ENCODE measurements at places on chromosomes 3 and 15.
A peak's percentile ranks its signal among the peaks of the same experiment; 100 is the strongest.

DNA sequence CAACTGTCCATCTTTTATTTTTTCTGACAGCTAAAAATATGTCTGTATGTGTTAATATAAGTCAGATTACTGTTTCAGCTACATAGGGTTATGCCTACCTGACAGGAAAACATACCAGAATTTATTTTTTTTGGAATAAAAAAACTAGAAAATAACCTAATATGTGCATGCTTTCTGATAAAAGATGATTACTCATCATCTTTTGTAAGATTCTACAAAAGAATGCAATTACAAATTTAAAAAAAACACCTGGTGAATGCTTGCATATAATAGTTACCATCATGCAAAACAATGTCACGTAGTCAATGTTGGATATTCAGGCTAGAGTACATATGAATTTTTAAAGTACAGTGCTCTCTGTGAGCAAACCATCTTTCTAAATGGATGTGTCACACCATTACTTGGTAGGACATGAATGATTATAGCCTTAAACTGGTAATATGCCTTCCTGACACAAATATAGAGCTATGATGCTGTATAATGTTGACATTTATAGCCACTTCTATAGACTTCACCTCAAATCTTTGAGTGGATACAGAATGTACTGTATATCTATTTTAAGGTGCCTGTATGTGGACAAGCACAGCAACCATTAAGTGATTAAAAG, 180.6 kb downstream of the EPHA3 start:
- no peak for DNase-seq

DNA sequence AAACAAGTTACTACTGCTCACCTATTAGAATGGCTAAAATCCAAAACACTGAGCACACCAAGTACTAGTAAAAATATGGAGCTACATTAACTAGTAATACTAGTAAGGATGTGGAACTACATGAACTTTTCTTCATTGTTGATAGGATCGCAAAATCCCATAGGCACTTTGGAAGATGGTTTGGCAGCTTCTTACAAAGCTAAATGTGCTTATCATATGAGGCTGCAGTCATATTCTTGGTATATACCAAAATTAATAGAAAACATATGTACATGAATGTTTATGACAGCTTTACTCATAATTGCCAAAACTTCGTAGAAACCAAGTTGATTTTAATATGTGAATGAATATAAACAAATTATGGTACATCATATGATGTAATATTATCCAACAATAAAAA, 366.8 kb upstream of the KCNMB2 start:
- DNase-seq, result no peak

DNA sequence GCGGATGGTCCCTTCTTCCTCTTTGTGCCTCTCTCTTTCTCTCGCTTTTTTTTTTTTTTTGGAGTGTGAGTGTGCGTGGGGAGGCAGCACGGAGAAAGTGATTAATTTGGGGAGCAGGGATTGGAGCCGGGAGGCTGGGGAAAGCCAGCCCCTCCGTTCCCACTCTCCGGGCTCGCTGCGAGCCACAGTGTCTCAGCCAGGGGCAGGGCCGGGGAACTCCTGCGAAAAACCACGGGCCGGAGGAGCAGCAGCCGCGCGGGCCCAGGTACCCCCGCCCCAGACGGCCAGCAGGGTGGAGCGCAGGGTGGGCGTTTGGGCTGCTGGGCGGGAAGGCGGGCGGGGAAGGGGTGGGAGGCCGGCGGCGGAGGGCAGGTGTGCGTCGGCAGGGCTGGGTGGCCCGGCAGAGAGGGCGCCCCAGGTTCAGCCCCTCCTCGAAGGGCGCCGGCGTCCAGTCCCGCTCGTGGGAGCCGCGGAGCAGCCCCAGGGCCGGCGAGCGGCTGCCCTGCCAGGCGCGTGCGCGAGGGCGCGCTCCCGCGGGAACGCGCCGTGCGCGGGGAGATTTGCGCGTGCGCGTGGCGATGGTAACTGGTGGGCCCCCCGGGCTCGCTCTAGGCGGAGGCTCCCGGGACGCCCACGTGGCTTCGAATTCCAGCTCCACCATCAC, 1.4 kb downstream of the CHL1 start:
- DNase-seq, result no peak

GRCh38 chr3:45787551-45787950, 8.8 kb downstream of the SLC6A20 start:
- no peak for DNase-seq

GRCh38 chr15:43538091-43538490, 20.7 kb downstream of the MAP1A start:
- no peak for DNase-seq

DNA sequence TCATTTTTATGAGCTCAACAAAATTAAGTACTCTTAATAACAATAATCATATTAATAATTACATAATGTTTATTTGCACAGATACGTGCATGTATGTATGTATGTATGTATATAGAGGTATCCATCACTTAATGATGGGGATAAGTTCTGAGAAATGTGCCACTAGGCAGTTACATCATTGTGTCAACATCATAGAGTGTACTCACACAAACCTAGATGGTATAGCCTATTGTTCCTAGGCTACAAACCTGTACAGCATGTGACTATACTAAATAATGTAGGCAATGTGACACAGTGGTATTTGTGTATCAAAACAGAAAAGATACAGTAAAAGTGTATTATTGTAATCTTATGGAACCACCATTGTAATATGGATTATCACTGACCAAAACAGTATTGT, 874.7 kb upstream of the GBE1 start:
- DNase-seq, result no peak

- no peak for DNase-seq
These were observed 11.8 kb downstream of the ZBTB47 start for GRCh38 chr3:42665050-42665878.

GRCh38 chr3:183375337-183375736, 53.1 kb downstream of the MCF2L2 start:
- DNase-seq, result no peak

GRCh38 chr3:175338775-175339535, 479.8 kb downstream of the NAALADL2 start:
- DNase-seq, result peak; percentile 47

- DNase-seq, result no peak
These were observed 20.7 kb downstream of the GRIP2 start for GRCh38 chr3:14519406-14519805.

DNA sequence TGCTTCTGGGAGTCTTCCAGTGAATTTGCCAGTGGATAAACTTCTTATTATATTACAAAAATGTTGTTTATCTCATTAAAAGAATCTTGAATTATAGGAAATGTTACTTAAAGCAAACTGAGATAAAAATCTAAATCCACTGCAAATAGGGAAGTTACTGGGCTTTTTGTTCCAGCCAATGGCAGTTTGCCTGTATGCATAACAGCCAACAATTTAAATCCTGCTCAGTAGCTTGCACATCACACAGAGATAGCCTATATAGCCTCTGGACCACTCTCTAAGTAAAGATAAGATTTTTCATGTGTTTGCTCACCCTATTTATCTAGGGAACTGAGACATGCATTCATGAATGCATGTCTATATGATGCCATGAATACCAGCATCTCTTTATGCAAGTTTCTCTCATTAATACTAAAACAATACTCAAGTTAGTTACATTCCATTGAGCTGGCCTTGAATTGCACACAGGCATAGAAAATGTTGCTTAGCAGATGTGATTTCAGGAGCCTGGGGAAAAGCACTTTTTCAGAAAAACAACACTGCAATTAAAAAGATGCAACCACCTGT, 92.1 kb upstream of the GPR149 start:
- DNase-seq, result no peak

DNA sequence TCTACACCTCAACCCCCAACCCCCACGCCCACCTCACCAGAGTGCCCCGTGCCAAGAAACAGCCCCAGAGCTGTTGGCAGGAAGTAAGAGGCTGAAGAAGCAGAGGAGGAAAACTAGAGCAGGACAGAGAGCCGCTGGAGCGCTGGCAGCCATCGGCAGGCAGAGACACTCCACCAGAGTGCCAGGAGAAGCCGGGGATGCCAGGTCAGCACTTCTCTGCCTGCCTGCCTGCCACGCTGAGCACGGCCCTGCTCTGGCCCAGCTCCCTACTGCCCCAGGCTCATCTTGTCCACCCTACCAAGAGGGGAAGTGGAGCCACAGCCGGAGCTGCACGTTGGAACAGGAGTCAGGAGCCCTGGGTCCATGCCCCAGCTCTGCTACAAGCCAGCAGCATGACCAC, 29.7 kb downstream of the CACNA2D2 start:
- no peak for DNase-seq

DNA sequence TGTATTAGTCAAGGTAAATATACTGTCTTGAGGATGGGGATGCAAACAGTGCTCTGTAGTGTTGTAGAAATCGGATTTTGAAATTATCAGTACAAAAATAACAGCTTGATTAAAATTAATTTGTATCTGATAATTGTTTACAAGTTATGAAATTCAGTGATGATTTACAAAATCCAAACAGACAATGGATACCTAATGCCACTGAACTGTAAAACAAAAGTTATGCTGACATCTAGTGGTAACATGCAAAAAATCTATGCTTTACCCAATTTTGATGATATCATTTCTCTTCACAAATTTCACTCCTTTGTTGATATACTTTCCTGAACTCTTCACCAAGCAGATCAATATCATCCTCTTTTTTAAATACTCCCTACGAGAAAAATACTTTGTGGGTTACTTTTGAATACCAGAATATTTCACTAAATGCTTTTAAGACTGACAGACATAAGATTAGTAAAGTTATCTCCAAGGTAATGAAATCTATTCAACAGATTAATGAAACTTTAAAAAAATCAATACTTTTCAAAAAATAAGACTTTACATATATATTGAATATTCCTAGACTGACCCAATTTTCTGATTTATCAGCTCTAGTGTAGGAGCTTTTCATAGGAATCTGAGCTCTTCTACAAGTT, 36.0 kb downstream of the MNS1 start:
- DNase-seq, result no peak

- peak; percentile 46 for DNase-seq
These were observed 6.9 kb downstream of the KIF7 start for GRCh38 chr15:89648106-89649012.

- no peak for DNase-seq
These were observed 19.3 kb downstream of the SLC51A start for GRCh38 chr3:196235452-196236122.

DNA sequence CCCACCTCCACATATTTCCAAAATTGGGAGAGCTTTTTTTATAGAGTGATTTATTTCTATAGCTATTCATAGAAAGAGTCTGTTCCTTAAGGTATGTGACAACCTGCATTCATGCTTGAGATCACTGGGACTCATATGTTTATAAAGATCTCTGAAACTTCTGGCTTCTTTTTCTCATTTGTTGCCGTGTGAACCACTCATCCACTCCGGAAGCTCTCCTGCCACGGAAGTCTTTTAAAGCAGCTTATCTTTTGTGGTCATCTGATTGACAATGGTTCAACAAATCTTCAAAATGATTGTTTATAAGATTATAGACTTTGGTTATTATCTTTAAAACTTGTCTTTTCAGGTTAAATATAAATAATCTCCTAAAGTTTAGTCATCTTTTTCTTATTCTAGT, 260.5 kb downstream of the C3orf38 start:
- no peak for DNase-seq

GRCh38 chr3:194675680-194676079, 3.7 kb upstream of the LSG1 start:
- no peak for DNase-seq

DNA sequence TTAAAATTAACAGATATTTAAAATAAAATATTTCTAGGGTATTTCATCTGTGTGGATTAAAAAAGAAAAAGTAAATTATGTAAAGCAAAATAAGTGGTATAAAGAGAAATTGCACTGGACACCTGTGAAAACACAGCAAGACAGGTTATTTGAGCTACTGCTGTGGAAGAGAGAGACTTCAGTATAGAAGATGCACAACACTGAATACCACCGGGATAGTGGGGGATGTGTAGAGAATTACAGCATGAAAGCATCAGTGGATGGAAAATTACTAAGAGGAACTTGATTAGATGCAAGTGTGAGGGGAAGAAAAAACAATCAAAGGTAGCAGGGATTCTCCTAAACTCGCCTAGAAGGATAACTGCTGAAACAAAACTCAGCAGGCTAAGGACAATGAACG, 1242.5 kb upstream of the GBE1 start:
- DNase-seq, result no peak

DNA sequence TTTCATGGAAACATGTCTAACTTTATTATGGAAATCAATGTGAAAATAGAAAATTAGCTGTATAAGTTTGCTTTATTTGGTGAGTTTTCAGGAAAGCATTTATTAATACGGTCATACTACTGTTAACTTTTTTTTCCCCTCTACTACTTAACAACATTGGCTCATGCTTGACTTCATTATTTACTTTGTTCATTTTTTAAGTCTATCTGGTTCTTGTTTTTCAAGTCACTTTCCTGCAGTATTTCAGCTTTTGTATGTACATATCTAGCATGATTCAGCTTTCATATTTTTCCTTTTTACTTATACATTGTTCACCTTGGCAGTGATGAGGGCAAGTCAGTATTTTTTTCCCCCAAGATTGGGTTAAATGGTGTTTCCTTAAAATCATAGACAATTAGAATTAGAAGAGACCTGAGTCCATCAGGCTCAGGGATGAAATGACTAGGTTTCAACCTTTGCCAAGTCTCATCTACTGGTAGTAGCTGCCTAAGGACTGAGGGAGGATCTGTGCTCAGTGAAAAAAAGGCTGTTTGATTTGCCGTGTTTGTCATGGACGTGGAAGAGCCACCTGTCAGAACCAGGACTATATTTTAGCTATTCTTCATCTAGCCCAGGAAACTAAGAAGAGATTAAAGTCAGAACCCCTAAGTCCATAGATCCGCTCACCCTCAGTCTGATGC, 15.4 kb downstream of the TMOD3 start:
- DNase-seq, result no peak

- no peak for DNase-seq
These were observed 1.3 kb upstream of the ITPR1 start for GRCh38 chr3:4491855-4492207.

DNA sequence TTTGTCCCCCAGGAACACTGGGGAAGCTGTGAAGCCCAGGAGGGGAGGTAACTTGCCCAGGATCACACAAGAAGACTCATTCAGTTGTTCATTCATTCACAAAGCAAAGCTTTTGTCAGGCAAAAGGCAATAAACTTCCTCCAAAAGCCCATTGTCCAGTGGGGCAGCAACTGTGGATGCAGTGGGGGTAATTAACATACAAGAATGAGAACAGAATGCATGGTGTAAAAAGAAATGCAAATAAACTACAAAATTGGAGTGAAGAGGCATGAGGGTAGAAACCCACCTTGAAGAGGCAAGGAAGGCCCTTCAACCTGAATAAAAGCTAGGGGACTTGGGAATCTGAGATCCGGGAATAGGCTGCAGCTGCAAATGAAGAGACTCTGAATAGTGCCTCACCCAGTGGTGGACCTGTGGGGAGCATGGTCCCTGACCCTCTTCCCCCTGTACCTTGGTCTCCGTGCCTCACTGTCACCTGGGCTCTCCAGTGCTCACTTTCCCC, 363.6 kb downstream of the CLSTN2 start:
- DNase-seq, result peak; percentile 61

- no peak for DNase-seq
These were observed 10.7 kb upstream of the VPS8 start for GRCh38 chr3:184801241-184801785.

- no peak for DNase-seq
These were observed 21.9 kb upstream of the ST3GAL6 start for GRCh38 chr3:98741121-98741716.
